Central memory CD8-positive, alpha-beta T cell (primary cell): ENCODE measurements at places on chromosomes 12 and 14.

DNA sequence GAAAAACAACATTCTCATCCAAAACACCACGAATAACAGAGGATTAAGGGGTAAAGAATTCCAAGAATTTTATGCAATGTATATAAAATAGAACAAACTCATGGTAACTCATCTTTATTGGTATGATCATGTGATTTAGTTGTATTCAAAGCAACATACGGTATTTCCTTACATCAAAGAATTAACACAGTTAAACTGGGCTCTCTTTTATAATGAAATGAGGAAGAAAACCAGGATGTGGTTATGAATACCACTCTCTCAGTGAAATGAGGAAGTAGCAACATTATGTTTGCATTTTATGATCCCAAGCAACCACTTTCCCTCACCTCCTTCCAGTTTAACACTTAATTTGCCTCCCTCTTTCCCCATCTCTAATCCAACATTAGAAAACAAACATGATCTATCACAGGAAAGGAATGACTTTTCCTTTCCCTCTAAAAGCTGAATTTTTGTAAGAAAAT, 22.9 kb downstream of the SPTLC2 start:
- no peak for DNase-seq

GRCh38 chr14:89167705-89168104, 249.3 kb downstream of the FOXN3 start:
- no peak for DNase-seq

- DNase-seq, result no peak
Observed at GRCh38 chr14:74735125-74735524, 22.2 kb downstream of the FCF1 start.

DNA sequence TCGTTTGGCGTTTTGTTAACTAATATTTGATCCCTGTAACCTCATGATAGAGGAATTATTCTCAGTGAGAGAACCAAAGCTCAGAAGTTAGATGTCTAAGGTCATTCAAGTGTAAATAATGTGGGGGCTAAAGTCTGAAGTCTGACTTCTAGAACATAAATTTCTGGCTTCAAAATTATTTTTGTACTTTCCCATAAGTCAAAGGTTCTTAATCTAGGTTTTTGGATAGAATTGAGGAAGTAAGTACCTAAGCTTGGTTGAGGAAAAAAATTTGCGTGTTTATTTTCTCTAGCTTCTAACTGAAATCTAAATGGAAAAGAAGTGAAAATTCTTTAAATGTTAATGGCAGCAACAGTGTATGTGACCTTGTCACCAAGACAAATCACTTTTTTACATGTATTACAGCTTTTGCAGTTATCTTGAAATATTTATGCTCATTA, 2.3 kb downstream of the LARP4 start:
- no peak for DNase-seq

GRCh38 chr14:59342516-59343484, 122.4 kb downstream of the GPR135 start:
- DNase-seq, result no peak

DNA sequence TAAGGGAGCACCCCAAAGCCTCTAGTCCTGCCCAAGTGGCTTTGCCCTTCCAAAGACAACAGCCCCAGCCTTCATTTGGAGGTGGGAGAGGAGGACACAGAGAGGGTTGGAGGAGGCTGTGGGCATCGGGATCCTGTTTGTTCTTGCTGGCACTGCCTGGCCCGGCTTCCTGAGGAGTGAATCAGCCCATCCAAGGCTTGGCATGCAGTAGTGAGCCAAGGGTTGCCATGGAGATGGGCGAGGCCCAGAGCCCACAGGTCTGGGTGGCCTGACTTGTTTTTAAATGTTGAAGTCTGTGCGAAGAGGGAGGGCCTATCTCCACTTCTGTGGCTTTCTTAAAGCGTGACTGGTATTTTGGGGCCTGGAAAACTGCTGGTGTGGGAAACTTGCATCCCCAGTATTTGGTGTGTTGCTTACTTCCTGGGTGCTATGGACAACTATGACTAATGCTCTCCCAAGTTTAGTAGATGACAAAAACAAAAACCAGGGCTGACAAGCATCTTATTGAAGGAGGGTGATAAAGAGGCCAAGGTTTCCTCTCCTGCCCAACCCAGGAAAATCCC, 15.8 kb downstream of the CD9 start:
- DNase-seq, result no peak
